GM12878 (cell line): ENCODE measurements at places on chromosomes 13 and 19.

DNA sequence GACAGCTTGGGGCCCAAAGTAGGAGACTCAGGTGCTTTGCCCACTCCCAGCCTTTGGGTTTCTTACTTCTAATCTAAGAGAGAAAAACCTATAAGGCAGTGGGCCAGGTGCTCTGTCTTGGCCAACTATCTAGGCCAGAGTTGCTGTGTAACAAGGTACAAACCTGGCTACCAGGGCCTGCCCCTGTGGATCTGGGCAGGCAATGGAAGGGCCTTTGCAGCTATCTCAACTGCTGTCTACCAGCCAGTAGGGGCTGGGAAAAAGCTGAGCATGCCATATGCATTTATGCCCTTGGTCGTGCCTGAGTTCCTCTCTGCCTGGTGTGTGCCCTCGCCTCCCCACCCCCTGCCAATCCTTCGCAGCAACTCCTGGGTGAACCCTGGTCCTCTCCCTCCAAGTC lies 16.7 kb upstream of the SERPINE3 start:
- DNase-seq, result no peak

GRCh38 chr19:50383001-50383851 lies 921 bp upstream of the POLD1 start:
- DNase-seq, result no peak

GRCh38 chr13:73287831-73288230 lies 229.0 kb downstream of the KLF5 start:
- no peak for DNase-seq

DNA sequence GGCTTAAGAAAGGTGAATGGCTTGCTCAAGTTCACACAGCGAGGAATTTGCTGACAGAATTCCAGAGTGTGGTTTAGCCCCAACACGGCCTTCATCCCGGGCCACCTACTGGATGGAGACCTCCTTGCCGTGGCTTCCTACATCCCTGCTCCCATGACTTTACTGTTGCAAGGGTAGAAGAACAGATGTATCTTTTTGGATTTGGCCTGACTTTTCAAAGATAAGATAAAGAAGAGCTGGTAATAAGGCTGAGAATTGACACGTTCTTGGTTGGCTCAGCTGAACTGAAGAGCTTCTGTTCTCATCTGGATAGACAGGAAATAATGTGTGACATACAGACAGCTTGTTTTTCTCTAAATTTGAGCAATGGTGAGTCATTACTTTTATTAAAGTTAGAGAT lies 113.1 kb downstream of the KLF5 start:
- no peak for DNase-seq

- DNase-seq, result no peak
Measured at GRCh38 chr13:71625694-71626093, 241.3 kb downstream of the DACH1 start.

DNA sequence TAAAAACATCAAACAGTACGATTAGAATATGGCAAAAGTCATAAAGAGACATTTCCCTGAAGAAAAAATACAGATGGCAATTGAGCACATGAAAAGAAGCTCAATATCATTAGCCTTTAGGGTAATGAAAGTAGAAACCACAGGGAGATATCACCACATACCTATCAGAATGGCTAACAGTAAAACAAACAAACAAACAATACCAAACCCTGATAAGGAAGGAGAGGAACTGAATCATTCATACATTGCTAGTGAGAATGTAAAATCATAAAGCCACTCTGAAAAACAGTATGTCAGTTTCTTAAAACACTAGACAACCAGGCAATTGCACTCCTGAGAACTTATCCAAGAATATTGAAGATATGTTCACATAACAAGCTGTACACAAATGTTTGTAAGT lies 1342.5 kb upstream of the SLC10A2 start:
- no peak for DNase-seq

GRCh38 chr13:27465611-27466010 lies 15.2 kb upstream of the MTIF3 start:
- DNase-seq, result no peak

GRCh38 chr19:17135001-17135853 lies 59.6 kb downstream of the MYO9B start:
- peak; percentile 61 for DNase-seq

DNA sequence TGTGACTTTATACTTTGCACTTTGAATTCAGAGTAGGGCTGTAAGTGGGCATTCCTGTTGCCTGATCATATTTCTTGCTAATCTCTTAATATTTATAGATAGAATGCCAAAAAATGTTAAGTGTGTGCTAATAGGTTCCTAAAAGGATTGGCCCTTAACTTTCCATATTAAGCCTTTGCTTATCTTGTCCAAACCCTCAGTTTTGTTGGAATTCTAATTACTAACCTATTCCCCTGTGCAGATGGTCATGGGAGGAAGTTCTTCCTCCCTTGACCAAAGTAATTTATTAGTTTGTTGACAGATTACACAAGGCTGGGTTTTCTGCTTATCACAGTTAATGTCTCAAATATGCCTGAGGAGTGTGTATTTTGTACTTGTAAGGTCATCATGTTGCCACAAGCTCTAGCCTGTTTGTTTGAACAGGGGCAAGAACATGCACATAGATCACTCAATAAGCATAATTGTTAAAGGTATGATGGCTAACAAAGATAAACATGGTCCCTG lies 541.1 kb upstream of the SPRY2 start:
- no peak for DNase-seq

- no peak for DNase-seq
Measured at GRCh38 chr19:292281-292884, 1.2 kb upstream of the PLPP2 start.

- no peak for DNase-seq
Measured at GRCh38 chr19:31461814-31462539, 112.7 kb upstream of the TSHZ3 start.

DNA sequence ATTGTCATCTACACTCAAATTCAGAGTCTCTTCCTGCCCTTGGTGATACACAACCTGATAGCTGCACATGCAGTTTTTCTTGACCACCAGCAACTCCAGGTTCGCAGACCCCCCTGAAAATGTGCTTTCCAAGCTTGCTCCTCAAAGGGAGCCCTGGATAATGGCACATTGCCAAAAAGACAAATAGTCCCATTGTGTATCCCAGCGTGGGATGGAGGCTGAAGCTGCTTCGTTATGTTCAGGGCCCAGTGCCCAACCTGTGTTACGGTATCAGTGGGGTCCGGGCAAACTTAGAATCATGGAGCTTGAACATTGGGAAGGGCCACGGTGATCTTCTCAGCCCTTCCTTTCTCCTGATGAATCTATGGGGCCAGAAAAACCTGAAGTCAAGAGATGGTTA lies 173.0 kb downstream of the TEX29 start:
- DNase-seq, result no peak

DNA sequence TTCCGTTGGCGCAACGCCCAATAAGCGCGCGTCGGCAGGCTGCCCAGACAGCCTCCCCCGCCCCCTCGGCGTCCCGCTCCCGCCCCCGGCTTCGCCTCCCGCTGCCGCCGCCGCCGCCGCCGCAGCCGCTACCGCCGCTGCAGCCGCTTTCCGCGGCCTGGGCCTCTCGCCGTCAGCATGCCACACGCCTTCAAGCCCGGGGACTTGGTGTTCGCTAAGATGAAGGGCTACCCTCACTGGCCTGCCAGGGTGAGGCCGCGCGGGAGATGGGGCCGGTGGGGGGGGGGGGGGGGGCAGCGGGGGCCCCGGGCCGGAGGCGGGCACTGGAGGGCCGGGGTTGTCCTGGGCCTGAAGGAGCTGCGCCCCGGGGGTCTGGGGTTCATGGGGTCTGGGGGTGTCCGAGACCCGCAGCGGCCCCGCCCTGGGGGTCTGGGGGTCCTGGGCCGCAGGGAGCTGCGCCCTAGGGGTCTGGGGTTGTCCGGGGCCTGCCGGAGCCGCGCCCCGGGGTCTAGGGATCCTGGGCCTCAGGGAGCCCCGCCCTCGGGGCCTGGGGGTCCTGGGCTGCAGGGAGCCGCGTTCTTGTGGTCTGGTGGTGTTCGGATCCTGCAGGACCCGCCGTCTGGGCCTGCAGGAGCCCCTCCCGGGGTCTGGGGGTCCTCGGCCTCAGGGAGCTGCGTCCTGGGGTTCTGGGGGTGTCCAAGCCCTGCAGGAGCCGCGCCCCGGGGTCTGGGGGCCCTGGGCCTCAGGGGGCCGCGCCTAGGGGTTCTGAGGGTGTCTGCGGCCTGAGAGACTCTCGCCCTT lies at the start of gene HDGFL2:
Gene HDGFL2 (plus strand): TSS at position 124 of the 801 bp plus-strand sequence. CDS start 54 bp downstream, at position 178.
- no peak for DNase-seq

DNA sequence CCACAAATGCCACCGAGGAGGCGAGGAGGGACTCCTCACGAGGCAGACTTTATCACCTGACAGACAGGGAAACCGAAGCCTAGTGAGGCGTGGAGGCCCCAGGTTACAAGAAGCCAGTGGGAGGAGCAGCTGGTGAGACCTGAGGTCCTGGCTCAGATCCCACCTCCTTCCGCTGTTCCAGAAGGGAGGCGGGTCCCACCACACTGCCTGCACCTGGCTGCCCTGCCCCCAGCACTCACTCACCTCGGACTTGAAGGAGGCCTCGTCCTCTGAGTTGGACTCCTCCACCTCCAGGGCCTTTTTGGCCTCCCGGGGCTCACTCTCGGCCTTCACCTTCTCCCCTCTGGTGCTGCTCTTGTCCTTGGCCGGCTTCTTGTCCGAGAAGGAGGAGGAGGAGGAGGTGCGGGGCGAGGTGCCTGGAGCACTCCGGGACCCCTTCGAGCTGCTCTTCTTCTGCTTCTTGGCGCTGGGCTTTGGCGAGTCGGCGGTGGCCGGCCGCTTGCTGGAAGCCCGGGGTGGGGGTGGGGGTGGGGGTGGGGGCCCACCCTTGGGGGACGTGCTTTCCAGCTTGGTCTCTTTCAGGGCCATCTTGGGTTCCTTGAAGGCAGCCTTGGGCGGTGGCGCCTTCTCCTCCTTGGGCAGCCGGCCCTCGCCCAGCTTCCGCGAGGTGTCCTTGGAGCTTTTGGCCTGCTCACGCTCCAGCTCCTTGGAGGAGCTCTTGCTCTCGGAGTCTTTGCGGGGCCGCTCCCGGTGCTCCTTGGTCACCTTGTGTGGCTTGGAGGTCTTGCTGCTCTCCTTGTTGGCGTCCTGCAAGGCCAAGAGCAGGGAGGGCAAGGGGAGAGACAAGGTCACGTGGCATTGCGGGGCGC lies 57.7 kb downstream of the MLLT1 start:
- no peak for DNase-seq

GRCh38 chr19:22595422-22595821 lies 38.7 kb upstream of the ZNF492 start:
- DNase-seq, result no peak

GRCh38 chr13:38967446-38967845 lies 23.2 kb downstream of the STOML3 start:
- DNase-seq, result no peak

GRCh38 chr13:67119481-67119894 lies 110.6 kb downstream of the PCDH9 start:
- DNase-seq, result no peak

- DNase-seq, result no peak
Measured at GRCh38 chr13:63026285-63026797, 1610.7 kb upstream of the PCDH20 start.

GRCh38 chr13:28530729-28531076 lies 35.8 kb upstream of the FLT1 start:
- no peak for DNase-seq

GRCh38 chr19:43548706-43549105 lies 15.7 kb downstream of the ZNF575 start:
- DNase-seq, result no peak

GRCh38 chr19:4896372-4896771 lies 6.3 kb downstream of the ARRDC5 start:
- no peak for DNase-seq

- DNase-seq, result no peak
Measured at GRCh38 chr19:38638461-38638860, 9.0 kb upstream of the ACTN4 start.

DNA sequence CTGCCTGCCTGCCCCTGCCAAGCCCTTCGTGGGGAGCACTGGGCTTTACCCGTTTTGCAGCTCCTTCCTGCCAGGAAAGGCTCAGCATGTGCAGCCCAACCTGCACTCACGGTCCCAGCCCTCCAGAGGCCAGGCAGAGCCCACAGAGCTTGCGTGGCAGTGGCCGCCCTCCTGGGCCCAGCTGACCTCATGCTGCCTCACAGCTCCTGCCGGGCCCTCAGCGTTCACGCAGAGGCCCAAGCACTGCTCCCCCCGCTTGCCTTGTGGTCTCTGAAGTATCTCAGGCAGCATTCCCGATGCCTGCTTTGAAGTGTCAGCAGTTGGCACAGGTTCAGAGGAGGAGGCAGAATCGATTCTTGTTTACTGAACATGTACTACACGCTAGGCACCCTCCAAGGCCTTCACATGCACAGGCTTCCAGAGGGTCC lies 32.5 kb downstream of the CAPN12 start:
- no peak for DNase-seq

GRCh38 chr19:34351382-34351826 lies 13.6 kb upstream of the GPI start:
- peak; percentile 25 for DNase-seq

DNA sequence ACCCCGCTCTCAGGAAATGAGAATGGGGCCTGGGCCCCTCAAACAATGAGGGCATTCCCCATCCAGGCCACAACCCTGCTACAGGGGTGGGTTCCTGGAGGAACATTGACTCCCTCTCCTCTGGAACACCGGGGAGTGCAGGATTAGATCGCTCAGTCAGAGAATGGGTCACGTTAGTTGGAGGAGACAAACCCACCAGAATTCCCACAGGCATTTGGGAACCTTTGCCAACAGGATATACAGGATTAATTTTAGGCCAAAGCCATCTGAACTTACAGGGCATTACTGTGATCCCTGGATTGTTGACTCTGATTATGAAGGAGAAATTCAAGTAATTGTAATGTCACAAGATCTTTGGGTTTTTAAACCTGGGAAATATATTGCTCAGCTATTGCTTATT lies 2.6 kb downstream of the ERVK3-1 start:
- DNase-seq, result no peak

DNA sequence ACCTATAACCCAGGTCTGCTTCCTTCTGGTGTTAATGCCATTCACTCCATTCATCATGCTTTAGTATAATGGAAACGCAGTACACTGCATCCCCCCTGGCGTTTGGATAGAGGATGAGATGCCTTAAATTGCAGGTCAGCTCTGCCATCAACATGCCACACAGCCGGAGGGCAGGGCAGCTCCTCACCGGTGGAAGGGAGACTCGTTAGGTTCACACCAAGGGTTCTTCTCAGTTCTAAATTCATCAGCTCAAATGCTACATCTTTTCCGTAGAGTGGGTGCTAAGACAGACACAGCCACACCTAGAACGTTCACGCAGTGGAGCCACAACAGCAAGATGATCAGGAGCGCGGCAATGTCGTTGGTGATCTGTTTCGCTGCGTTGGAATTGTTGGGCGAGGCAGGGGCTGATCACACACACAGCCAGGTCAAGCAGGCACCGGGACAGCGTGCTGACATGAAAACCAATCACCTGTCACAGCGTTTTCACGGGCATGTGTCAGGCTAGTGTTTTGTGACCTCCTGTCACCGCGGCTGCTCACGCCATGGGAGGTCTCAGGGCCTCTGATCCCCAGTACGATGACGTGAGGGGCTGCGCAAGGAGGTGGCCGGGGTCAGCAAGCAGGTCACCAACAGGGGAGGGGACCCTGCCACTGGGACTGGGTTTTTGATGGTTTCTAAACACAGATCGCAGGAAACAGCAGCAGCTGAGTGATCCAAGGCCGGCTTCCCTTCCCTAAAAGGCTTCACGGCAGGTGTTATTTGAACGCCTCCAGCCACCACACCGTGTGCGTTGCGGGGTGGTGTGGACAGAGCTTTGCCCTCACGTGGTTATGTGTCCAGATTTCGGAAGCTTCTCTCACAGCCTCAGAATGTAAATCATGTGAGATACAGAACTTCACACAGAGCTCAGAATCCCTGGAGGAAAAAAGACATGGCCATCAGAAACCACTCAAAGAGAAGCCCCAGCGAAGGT lies 94.3 kb upstream of the IRS2 start:
- DNase-seq, result no peak
